NCI-H2081 (cell line): ENCODE measurements at places on chromosomes 5 and 9.

GRCh38 chr5:81450940-81451339 lies 57.0 kb upstream of the ACOT12 start:
- DNase-seq: peak; percentile 15

DNA sequence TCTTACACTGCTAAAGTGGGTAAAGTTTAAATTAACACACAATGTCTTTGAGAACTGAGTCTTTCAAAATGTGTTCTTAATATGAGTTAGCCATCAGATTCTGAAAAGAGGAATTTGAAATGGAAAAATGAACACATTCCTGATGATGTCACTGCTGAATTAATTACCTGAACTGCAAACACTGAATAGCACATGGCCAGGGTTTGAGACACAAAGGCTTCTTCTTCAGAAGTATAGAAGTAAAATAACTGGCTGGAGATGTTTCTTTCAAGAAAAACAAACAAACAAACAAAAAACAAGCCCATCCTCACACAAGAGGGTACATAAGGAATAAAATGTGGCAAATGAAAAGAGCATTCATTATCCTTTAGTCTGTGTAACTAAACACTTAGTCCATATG lies 7.1 kb downstream of the GLIS3 start:
- no peak for DNase-seq

- DNase-seq: no peak
These were observed 3.4 kb downstream of the ASS1 start for GRCh38 chr9:130448035-130448624.

DNA sequence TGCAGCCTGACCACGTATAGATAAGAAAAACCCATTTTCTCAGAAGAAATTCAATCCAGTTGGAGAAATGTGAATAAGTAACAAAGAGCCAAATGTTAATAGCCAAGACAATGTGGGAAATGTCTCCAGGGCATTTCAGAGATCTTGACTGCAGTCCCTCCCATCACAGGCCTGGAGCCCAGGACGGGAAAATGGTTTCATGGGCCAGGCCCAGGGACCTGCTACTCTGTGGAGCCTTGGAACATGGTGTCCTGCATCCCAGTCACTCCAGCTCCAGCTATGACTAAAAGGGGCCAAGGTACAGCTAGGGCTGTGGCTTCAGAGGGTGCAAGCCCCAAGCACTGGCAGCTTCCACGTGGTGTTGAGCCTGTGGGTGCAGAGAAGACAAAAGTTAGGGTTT lies 490.0 kb downstream of the CYLC2 start:
- DNase-seq: no peak

GRCh38 chr5:67065237-67065636 lies 131.4 kb downstream of the CD180 start:
- DNase-seq: no peak

DNA sequence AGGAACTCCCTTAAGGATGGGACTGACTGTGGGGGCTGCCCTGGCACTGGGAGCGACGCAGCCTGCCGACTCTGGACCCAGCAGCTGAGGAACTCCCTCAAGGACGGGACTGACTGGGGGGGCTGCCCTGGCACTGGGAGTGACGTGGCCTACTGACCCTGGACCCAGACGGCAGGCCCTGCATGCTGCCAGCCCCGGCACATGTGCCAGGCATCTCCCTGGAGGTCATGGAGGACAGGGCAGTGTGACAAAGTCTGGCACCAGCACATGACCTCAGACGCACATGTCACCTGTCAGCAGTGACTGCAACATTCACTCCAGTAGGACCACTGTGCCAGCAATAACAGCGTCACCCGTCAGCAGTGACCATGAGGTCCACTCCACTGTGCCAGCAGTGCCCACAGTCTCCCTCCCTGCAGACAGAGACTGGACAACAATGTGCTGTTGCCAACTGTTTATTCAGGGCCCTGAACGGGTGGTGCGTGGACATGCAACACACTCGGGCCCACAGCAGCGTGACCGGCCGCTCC lies 4.5 kb downstream of the FBXW5 start:
- no peak for DNase-seq

DNA sequence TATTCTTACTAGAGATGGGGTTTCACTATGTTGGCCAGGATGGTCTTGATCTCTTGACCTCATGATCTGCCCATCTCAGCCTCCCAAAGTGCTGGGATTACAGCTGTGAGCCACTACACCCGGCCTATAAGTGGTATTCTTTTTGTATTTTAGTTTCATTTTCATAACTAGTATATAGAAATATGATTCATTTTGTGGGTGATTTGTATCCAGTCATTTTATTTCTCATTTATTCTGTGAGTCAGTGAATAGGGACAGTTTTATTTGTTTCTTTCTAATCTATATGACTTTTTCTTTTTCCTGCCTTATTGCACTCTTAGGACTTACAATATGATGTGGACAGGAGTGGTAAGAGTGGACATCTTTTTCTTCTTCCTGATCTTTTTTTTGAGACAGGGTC lies 112.9 kb downstream of the AOPEP start:
- no peak for DNase-seq

- no peak for DNase-seq
These were observed 48.3 kb upstream of the IL17B start for GRCh38 chr5:149427374-149427773.

DNA sequence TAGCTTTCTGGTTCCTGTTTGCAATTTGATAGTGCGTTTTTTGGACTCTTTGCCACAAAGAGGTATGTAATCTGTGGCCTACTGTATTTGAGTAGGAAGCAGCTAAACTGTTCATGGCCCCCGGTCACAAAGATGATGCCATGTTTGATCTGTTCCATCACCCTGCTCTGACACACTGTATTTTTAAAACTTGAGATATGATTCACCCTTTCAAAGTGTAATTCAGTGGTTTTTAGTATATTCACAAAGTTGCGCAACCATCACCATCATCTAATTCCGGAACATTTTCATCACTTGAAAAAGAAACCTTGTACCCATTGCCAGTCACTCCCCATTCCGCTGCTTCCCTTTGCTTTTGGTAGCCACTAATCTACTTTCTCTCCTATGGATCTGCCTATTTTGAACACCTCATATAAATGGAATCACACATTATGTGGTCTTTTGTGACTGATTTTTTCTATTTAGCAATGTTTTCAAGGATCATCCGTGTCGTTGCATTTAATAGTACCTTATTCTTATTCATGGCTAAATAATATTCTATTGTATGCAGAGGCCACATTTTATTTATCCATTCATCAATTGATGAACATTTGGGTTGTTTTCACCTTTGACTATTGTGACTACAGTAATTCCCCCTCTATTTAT lies 141.6 kb downstream of the NR3C1 start:
- no peak for DNase-seq

GRCh38 chr5:126947146-126948010 lies 83.0 kb downstream of the MARCHF3 start:
- DNase-seq: no peak

DNA sequence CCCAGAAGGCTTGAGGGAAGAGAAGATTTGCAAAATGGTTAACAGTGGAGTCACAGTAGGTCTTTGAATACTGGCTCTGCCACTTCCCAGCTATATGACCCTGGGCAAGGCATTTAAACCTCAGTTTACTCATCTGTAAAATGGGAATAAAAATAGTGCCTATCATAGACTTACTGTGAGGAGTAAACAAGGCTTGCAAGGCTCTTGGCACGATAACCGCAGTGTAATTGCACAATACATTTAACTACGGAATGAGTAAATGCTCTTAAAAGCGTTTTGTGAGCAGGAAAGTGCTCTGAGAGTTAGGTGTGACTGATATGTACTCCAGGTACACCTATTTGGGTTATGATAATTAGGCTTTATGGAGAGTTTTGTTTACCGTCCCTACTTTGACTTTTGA lies 8.4 kb downstream of the SLC36A3 start:
- no peak for DNase-seq

DNA sequence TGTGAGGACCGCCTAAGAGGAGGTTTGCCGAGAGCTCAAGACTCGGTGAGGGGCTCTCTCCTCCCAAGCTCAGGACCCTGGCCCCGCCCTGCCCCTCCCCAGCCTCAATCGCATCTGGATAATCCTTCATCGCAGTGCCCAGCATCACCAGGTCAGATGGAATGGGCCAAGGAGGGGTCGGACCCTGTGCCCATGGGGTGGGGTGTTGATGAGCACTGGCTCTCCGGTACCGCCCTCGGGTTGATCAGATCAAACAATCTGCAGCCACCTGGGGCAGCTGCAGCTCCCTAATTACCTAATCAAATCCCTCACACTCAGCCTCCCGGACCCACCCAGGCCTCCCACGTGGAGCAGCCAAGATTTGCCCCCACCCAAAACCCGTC lies 24.4 kb upstream of the TDRD7 start:
- no peak for DNase-seq
